NCI-H2107 (cell line): ENCODE measurements at places on chromosomes 3 and 15.

DNA sequence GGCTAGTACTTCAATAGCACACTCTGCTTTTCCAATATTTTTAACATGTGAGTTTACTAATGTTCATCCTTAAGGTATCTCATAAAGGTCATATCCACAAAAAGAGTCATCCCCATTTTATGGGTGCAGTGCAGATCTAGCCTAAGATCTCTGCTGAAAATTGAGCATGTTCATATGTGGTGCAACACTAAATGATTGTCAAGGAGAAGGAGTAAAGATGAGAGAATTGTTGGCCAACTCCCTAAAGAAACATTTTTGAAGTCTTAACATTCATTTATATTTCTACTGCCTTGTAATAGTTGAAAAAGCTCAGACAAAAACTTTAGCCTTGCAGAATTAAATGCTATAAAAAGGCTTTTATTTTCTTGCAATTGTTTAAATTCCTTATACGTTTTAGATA, 1159.6 kb downstream of the TBL1XR1 start:
- DNase-seq = no peak

DNA sequence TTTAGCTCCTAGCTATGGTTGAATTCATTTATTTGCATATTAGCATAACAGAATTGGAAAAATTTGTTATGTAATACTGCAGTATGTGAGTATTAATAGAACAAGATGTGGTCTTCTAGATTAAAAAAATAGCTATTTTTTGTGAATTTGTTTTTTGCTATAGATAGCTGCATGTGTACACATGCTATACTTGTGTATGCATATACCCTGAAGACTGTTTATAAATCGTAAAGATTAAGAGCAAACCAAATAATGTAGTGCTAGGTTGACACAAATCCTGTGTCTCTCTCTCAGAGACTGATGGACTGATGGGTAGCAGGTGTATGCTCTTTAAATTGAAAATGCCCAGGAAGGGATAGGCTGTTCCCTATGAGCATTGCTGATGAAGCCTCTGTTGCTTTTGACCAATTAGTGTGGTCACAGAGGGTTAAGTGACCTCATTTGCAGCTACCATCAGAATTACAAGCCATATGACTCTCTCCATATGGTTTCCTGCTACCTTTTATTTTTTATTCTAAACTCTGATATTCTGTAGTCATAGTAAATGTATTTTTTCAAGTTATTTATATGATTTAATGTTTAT, 9.0 kb downstream of the PLCL2 start:
- DNase-seq = no peak

DNA sequence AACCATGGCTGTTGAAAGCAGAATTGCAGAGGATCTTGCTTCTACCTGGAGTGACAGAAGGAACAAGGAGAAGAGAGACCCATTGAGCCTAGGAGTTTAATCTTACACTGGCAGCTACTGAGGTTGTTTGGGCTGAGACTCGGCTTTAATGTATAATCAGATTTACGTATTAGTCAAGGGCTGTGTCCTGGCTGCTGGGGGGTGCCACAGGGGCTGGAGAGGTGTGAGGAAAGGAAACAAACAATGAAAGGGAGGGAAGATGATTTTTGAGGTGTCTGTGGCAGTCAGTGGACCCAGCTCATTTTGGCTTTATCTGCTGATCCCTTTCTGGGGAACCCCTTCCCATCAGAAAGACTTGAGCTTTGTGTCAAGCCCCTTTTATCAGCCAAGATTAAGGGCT, 95.7 kb downstream of the PRICKLE2 start:
- no peak for DNase-seq

- no peak for DNase-seq
Observed at GRCh38 chr3:138232705-138233364, 45.7 kb downstream of the ARMC8 start.

- no peak for DNase-seq
Observed at GRCh38 chr15:89851673-89852341, 37.2 kb upstream of the ANPEP start.

GRCh38 chr15:40694688-40695468, at the start of gene RAD51:
Gene RAD51, plus strand, starts transcription at chr15:40695174. Its CDS starts 3,585 bp downstream, at chr15:40698759.
- peak; percentile 55 for DNase-seq

GRCh38 chr15:42056934-42057798, 36.3 kb upstream of the PLA2G4E start:
- peak; percentile 10 for DNase-seq

DNA sequence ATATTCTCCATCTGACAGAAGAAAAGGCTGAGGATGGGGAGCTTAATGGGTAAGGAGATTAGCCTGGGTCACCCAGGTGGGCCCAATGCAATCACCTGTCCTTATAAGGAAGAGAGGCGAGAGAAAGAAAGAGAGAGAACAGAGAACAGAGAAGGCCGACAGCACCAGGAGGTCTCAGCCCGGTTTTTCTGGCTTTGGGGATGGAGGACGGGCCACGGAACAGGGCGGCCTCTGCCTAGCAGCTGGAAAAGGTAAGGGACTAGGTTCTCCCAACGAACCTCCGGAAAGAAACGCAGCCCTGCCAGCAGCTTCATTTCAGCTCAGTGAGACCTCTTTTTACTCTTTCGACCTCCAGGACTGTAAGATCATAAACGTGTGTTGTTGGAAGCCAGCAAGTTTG, 196.0 kb upstream of the LYSMD4 start:
- DNase-seq = no peak

- DNase-seq = no peak
Observed at GRCh38 chr3:3281024-3281423, 101.5 kb upstream of the CRBN start.

DNA sequence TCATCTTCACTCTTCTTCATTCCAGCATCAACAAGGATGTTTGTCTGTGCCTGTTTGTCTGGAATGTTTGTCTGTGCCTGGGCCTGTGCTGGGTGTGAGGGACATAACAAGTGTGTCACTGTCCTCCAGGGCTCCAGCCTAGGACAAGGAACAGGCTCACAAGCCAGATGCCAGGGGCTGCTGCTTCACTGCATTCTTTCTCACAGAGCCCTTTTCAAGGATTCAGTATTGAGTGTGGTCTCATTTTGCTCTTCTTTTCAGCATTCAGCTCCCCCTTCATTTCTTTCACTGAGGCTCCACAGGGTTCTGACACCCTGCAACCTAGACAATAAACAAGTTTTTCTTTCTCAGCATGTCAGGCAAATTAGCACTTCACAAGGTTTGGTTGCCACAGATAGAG, 43.6 kb upstream of the KY start:
- DNase-seq = no peak

GRCh38 chr3:25156626-25157025, 271.4 kb upstream of the RARB start:
- no peak for DNase-seq

GRCh38 chr3:138800248-138800647, 34.5 kb downstream of the PIK3CB start:
- DNase-seq = no peak

GRCh38 chr15:41856716-41857115, 18.1 kb downstream of the PLA2G4B start:
- DNase-seq = no peak
